ENCODE measurements at places on chromosomes 5 and 9.

DNA sequence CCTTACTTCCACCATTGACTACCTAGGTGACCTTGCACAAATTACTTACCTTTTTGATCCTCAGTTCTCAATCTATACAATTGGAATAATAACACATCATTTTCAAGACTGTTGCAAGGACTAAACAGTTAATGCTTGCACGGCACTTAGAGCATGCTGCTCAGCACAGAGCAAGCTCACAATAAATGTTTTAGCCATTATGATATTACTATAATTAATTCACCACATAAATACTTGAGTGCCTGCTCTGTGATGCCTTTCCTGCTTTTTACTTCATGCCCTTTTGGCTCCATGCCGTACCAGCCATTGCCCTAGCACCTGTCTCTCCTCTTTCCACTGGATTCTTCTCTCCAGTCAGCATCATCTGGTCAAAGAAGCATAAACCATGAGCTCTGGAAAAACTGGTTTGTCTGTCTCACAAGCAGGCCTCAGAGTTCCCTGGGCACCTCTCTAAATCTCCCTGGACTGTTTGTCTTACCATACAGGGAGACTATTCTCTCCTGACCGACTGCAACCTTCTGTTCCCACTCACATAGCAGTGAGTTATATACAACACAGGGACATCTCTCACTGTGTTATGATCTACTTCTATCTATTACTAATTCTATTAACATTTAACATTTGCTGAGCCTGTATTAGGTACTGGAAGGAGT is 260.4 kb upstream of the ADRA1B start:
- DNase-seq, result no peak

- DNase-seq, result no peak
Observed at GRCh38 chr5:101626572-101626971, 669.5 kb downstream of the SLCO4C1 start.

GRCh38 chr5:2779459-2779858 is 28.0 kb upstream of the IRX2 start:
- DNase-seq, result no peak

DNA sequence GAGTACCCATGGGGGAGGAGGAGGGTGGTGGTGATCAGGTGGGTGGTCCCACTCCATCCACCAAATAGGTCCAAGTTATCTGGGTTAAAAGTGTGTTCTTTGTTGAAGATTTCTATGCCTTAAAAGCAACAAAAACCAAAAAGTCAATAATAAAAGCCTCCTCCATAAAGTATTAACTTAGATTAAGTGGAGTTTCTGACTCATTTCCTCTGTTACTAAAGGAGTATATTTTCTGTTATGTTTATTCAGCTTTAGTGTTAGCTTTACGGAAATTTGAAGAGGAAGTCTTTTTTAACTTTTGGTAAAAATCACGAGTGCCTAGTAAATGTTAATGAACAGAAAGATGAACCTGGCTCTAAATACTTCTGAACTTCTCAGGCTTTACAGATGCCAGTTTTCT is 17.8 kb downstream of the FBXO38 start:
- no peak for DNase-seq

GRCh38 chr5:60453186-60453976 is 246.6 kb downstream of the DEPDC1B start:
- no peak for DNase-seq

DNA sequence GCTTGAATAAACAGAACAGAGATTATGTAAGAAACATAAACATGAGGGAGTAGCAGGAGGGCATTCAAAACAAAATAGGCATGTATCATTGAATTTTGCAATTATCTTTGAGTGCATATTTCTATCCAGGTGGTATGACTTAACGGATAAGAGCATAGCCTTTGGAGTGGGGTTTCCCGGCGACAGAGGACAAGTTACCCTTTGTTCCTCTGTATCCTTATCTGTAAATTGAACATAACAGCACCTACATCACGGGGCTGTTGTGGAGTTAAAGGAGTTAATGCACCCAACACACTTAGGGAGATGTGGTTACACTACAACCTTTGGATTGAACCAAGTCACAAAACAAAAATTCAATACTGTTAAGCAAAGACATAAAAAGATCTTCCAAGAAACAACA is 314.6 kb upstream of the KIF2A start:
- DNase-seq, result no peak

GRCh38 chr9:93960221-93960970 is 5.2 kb upstream of the BARX1 start:
- no peak for DNase-seq

DNA sequence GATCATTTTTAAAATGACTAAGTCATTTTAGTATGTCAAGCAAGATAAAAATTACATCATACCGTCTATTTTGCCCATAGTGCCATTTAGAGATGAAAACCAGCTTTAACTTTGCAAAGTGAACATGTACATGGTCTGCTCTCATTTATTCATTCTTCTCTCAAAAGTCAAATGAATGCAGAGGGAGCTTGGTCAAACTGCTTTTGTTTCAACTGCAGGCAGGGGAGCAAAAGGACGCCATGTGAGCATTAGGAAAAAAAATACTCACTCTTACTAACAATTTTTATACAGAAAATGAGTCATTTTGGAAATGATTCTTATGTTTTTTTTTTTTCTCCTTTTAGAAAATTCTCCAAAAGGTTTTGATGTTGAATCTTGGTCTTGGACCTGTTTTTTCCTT is 15.7 kb downstream of the SCGB3A1 start:
- DNase-seq, result no peak

GRCh38 chr9:79616971-79617370 is 45.2 kb downstream of the TLE4 start:
- DNase-seq, result no peak

DNA sequence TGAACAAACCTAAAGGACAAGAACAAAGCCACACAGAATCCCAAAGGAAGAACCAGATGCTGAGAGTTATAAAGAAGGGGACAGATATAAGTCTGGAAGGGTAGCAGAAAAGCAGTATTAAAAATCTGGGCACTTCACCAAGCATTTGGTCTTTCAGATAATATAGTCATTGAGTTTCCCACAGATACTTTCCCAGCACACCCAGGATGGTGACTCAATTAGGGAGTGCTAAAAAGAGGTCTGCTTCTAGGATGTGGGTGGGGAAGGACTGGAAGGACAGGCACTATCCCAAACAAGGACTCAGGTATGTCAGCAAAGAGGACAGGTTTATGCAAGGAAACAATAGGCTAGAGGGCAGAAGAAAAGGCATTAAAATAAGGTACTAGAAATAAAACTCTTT is 59.3 kb downstream of the DIAPH1 start:
- no peak for DNase-seq

DNA sequence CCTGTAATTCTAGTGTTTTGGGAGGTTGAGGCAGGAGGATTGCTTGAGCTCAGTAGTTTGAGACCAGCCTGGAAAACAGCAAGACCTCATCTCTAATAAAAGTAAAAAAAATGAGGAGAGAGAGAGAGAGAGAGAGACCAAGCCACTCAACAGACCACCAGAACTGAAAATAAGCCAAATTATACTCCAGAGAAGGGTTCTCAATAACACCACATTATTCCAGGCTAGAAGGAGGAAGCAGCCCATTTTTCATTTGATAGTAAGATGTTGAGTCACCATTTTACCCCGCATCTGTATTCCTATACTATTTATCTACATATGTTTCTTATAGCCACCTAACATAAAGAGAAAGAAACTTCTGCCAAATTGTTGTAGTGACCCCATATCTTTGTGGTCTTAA is 134.8 kb downstream of the PCSK5 start:
- DNase-seq, result no peak

DNA sequence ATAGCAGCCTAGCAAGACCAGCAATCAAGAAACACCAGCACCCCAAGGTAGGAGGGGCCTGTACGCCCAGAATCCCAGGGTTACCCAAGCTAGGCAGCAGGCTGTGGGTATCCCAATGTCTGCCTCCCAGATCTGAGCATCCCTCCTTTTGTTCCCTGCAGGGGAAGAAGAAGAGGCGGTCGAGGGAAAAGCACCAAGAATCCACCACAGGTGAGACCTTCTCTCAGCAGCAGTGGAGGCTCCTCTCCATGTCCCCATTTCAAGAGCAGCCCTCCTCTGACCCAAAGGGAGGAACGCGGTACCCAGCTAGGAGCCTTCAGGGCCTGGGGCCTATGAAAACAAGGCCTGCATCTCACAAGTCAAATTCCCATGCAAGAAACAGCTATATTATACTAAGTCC is 28.9 kb downstream of the TCF7 start:
- no peak for DNase-seq

DNA sequence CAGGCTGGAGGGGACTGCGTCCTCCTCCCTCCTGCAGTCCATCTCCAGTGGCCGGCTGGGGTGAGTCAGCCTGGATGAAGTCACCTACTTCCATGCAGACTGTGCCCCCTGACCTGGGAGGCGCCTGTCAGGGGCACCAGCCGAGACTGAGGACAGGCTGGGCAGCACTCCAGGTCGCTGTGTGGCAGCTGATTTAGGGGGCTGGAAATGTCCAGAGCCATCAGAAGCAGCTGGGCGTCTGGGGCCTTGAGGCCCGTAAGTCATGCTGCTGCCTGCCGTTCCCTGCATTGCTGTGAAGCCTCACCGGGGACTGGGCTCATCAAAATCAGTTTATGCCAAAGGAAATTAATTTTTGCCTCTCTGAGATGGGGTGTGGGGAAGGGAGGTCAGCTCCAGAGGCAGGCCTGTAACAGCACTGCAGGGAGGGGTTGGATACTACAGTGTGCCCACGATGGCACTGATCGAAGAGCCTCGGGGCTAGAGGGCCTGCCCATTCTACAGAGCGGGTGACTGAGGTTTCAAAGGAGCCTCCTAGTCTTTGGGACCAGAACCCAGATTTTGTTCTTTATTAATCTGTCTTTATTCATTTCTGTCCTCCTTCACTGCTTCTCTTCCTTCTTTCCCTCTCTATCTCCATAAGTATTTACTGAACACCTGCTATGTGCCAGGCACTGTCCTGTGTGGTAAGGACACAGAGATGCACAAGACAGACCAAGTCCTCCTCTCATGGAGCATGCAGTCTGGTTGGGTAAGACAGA is 70.4 kb upstream of the PSD2 start:
- DNase-seq, result no peak

DNA sequence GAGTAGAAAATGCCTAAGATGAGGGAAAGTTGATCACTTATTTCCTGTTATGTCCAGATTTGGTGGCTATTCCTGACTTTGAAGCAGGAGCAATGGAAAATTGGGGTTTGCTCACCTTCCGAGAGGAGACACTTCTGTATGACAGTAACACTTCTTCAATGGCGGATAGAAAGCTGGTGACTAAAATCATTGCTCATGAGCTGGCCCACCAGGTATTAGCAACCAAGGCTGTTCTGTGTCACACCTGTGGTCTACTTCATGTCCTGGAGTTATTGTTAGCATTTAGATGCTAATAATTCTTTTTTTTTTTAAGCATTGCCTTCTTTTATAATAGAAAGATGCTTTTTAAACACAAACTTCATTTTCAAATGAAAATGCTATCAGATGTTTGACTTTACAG is 57.9 kb downstream of the LNPEP start:
- no peak for DNase-seq

GRCh38 chr5:168121138-168121494 is 170.3 kb upstream of the WWC1 start:
- no peak for DNase-seq

DNA sequence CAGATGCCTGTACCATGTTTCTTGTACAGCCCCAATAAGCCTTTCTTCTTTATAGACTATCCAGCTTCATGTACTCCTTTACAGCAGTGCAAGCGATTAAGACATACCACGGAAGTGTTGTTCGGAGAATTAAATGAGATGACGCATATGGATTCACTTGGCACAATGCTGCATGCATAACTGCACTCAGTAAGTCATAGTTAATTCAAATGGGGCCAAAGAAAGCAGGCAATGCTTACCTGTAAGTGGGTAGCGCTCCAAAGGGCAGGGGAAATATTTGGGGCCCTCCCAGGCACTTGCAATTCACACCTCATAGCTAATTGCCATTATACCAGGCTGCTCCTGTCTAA is 7.7 kb upstream of the ADRA1B start:
- no peak for DNase-seq

- DNase-seq, result no peak
Observed at GRCh38 chr9:130414910-130415746, 29.6 kb upstream of the ASS1 start.

GRCh38 chr5:150428106-150428876 is 15.6 kb upstream of the CD74 start:
- no peak for DNase-seq

DNA sequence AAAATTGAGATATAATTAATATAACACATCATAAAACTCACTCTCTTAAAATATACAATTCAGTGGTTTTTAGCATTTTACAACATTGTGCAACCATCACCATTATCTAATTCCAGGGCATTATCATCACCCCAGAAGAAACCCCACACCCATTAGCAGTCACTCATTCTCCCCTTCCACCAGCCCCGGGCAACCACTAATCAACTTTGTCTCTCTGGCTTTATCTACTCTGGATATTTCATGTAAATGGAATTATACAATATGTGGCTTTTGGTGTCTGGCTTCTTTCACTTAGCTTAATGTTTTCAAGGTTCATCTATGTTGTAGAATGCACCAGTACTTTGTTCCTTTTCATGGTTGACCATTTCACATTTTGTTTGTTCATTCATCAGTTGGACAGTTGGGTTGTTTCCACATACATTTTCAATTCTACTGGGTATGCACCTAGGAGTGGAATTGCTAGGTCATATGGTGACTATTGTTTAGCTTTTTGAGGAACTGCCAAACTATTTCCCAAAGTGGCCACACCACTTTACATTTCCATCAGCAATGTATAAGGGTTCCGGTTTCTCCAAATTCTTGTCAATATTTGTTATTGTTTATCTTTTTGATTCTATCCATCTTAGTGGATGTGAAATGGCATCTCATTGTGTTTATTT is 62.4 kb downstream of the MARCHF3 start:
- no peak for DNase-seq

DNA sequence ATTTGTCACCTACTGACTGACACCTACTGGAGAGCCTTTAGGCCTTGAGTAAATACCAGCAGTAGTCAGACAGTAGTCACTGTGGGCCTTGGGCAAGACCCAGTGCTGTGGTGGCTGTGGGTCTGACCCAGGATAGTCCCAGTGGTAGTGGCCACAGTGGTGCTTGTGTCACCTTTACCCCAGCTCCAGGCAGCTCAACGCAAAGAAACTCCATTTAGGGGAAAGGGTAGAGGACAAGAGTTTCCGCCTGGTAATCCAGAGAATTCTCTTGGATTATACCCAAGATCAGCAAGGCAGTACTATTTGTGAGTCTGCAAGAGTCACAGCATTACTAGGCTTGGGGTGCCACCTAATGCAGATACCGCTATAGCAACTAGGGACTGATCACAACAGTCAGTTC is 28.9 kb downstream of the CERT1 start:
- DNase-seq, result no peak

DNA sequence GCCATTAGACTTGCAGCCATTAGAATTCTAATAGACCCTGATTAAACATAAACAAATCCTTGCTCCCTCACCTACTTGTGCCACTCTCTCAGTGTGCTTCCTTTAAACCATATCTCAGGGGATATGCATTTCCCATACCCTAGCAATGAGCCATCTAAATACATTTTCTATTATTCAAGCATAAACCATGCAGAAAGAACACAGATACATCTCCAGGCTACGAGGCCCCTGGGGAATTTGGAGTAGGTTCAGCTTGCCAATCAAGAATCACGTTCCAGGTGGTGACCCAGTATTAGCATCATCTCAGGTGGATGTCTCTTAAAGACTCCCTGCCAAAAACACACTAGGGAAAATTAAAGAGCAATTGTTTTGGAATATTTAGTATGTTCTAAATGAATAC is 93.0 kb upstream of the CCL21 start:
- DNase-seq, result no peak

Data from stimulated activated CD4-positive, alpha-beta T cell treated with anti-CD3 and anti-CD28 coated beads, Interleukin-4, amount 100 ng/mL, for 24 hours (primary cell).